ENCODE measurements at places on chromosomes 5 and 9.
A peak's percentile ranks its signal among the peaks of the same experiment; 100 is the strongest.

GRCh38 chr9:113274474-113275156, 757 bp downstream of the CDC26 start:
- no peak for DNase-seq

DNA sequence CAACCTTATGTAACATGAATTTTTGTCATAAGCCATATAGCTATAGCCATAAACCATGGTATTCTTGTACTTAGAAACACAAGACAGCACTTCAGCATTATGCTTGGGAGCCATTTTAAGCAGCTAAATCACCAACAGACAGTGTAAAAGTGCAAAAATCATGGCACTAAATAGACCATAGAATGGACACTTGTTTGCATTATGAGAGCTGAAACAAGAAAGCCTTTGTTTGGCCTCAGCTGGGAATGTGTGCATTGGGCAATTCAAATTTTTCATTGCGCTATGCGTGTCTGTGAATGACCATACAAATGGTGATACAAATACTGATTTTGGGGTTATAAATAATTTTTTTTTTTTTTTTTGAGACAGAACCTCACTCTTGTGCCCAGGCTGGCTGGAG, 23.7 kb downstream of the KDM4C start:
- no peak for DNase-seq

DNA sequence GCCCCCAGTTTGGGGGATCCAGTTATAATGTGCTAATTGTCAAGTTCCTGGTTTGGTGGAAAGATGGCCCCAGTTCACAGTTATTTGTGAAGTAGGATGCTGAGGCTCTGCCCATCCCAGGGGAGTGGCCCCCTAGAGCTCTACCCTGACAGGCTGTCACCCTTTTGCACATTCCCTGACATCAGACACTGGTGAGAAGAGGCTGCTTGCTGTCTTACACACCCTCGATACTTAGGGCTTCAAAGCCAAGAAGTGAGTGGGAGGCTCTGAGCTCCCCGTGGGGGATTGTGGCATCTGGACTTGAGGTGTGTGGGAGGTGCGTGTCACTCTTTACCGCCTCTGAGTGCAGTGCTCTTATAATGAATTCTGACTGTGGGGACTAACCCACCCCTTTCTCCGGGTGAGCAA, 168.5 kb downstream of the DOCK2 start:
- DNase-seq, result no peak

- no peak for DNase-seq
Measured at GRCh38 chr9:137369911-137370764, 52.8 kb downstream of the EXD3 start.

GRCh38 chr5:88486431-88486830, 217.8 kb upstream of the TMEM161B start:
- no peak for DNase-seq

- DNase-seq, result no peak
Measured at GRCh38 chr9:36100532-36100931, 36.0 kb upstream of the GLIPR2 start.

GRCh38 chr5:9395706-9396105, 150.2 kb downstream of the SEMA5A start:
- DNase-seq, result no peak

GRCh38 chr5:2492476-2492875, 259.0 kb downstream of the IRX2 start:
- no peak for DNase-seq

DNA sequence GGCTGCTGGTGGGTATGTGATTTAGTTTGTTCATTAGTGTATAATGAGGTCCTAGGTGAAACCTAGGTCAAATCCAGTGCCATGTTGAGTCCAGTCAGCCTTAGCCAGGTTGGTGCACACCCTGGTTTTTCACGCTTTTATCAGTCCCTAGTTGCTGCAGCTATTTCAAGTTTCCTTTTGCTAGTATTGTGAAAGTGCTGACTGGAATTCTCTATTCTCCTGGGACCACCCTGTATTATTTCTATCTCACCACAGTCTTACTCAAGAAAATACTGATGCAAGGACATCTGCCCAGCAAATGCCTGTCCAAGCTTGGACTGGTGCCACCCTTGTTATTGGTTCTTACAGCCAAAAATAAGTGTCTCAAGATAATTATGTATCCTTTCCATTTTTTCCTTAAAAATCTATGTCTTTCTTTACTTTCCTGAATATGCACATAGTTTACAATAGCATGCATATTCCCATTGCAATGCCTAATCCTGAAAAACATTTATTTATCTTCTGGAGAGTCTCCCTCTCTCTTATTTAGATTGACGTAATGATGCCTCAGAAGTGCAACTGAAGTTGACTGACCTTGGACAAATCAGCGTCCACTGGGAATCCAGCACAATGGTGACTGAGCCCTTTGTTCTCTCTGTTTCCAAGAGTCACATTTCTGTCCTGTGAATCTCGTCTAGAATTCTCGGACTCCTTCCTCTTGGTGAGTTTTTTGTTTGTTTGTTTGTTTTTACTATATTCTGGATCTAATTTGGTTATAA, 1075.0 kb downstream of the CDH9 start:
- DNase-seq, result no peak

- no peak for DNase-seq
Measured at GRCh38 chr9:122822938-122823337, 5.5 kb downstream of the PDCL start.

DNA sequence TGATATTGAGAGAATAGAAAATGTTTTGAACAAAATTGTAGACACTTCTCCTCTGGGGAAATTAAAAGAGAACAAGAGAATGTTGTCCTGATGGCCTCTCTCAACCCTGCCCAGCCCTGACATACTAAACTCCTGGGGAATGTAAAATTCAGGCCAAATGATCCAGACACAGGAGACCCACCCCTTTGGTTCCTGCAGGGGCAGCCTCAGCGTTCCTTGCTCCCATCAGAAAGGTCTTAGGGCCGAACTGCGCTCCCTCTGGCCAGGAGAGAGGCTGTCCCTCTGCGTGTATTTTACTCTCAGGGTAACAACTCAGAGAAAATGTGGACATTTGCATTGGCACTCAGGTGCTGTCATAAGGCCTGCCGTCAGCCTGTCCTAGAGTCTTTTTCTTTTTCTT, 616.3 kb upstream of the KLF4 start:
- no peak for DNase-seq

DNA sequence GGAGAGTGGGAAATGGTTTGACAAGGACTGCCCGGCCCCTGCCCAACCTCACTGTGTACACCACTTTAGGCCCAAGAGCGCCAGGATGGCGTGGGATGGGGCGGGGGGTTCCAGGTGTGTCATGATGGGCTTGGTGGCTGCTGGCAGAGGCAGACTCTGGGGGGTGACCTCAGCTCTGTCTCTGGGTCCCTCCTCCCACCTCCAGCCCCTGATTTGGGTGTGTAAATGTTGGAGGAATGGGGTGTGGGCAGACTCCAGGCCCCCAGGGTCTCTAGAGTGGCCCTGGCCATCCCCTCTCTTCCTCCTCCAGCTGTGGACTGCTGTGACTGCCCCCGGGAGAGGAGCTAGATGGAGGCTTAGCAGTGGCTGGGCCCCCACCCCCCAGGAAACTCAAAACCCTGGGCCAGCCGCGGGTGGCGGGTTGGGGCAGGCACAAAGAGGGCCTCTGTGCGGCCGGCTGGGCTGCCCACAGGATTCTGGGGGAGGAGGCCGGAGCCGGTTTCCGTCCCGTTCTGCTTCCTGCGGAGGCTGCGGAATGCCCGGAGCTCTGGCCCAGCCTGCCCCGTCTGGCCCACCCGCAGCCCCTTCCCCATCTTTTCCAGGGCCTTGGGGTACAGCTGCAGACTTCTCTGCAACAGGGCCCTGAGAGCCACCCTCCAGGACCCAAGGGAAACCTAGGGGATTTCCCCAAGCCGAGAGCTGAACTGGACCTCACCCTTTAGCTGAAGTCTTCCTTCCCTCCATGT, 23.1 kb downstream of the CXXC5 start:
- no peak for DNase-seq

DNA sequence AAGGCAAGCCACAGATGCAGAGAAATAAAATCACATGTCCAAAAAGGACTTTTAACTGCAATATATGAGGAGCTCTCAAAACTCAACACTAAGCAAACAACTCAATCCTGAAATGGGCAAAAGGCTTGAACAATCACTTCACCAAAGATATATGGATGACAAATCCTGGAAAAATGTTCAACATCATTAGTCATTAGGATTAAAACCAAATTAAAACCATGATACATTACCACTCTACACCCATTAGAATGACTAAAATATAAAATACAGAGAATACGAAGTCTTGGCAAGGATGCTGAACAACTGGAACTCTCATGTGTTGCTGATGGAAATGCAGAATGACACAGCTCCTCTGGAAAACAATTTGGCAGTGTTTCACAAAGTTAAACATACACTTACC, 277.4 kb downstream of the TLE1 start:
- no peak for DNase-seq

GRCh38 chr5:72325566-72326305, 5.6 kb downstream of the PTCD2 start:
- DNase-seq, result peak; percentile 36

GRCh38 chr5:65730910-65731309, 8.9 kb downstream of the NLN start:
- no peak for DNase-seq

- DNase-seq, result no peak
Measured at GRCh38 chr9:75930190-75930589, 39.7 kb downstream of the PCSK5 start.

- DNase-seq, result peak; percentile 60
Measured at GRCh38 chr5:34627794-34628193, 28.3 kb upstream of the RAI14 start.

DNA sequence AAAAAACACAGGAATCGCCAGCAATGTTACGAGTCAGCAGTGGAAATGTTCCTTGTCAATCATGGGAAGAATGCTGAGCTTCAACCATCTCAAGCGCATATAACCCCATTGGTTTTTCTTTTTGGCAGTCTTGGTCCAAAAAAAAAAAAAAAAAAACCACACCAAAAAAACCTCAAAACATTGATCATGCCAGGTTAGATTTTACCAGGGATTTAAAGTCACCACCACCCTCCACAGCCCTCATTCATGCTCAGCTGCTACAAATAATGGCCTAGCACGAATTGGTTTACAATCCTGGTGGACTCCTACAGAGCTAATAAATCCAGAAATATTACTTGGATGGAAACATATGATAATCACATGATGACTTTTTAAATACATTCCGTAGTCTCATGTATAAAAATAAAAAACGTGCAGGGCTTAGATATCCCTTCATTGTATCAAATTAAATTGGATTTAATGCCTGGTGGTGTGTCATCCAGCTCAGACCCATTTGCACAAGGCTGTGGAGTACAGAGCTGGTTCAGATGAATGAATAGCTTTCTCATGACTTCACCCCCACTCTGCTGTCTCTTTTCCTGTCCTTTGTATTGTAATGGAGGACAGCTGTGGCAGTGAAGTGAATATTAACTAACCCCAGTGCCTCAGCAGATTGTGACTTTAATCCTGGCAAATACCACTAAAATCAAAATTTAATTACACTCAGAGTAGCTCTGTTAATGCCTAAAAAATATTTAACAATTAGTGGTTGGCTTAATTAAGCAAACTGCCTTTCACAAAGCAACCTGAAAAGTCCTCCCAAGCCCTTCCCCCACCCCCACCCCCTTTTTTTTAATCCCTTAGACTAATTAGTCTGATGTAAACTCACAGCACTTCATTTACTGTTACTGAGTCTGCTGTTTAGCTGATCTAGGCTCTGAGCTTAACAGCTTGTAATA, 626.5 kb upstream of the ZNF608 start:
- DNase-seq, result peak; percentile 18

GRCh38 chr9:74775396-74775795, 112.3 kb downstream of the TRPM6 start:
- no peak for DNase-seq

DNA sequence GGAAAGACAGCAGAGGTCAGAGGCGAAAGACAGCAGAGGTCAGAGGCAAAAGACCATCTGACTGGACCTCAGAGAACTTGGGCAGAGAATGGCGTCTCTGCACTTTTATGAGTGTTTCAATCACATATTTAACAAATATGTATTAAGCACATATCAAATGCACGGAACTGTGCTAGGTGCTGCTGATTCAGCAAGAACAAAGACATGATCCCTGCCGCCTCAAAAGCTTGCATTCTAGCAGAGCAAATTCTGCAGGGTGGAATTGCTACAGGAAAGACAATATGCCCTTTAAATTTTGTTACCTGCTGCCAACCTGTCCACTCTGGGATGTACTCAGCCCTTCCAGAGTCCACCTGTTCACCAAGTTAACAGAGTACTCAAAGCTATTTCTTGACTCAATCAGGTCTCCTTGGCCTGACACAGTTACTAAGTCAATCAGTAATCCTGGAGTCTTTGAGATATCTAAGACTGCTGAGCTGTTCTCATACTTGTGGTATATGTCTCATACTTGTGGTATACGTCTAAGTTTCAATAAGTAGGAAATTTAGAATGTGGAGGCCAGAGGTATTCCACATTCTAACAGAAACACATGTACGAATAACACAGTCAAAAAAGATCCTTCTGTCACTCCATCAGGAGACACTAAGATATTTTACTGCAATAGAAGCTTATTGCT, 131.8 kb downstream of the GNAQ start:
- DNase-seq, result peak; percentile 55

DNA sequence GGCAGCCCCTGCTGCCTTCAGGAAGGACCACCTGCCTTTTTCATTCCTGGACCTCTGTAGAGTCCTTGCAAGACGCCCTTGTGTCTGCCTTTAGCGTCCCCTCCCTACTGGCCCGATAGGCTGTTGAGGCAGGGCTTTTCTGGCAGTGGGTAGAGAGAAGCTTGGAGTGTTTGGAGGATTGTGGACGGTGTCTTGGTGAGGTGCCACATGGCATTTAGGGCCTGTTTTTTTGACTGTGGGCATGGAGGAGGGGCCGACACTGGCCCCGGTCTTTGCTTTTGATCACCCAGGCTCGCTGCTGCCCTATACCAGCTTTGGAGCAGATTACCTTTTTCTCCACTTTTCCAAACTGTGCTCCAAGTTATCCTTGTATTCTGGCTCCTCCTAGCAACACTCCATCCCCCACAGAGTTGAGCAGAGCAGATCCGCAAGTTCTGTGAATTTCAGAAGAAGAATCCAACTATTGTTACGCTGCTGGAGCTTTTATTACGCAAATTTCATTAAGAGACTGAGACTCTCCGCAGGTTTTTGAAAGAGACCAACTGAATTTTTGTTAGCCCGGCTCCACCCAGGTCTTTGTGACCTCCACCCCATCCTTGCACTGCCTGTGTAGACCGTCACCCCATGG, 34.8 kb upstream of the PRDM12 start:
- DNase-seq, result no peak

DNA sequence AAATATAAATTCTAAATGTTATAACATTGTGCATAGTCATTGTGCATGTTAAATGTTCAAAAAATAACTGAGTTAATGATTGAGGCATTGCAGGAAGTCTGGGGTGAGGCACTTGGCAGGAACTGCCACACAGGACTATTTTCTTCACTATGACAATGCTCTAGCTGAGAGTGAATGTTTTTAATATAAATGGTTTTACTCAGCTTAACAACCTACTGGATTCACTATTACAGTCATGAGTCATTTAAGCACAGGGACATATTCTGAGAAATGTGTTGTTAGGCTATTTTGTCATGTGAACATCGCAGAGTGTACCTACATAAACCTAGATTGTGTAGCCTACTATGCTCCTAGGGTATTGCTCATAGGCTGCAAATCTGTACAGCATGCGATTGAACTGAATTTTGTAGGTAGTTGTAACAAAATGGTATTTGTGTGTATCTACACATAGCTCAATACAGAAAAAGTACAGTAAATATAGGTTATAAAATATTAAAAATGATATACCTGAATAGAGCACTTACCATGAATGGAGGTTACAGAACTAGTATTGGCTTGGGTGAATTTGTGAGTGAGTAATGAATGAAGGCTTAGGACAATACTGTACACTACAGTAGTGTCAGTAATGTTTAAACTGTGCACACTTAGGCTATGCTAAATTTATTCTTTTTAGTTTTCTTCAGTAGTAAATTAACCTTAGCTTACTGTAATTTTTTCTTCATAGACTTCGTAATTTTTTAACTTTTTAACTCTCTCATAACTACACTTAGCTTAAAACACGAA, 346.1 kb upstream of the PTGER4 start:
- no peak for DNase-seq

All from AG04450 (cell line).